ENCODE measurements at places on chromosomes 3 and 15.

GRCh38 chr15:89851673-89852341 lies 37.2 kb upstream of the ANPEP start:
- peak; percentile 67 for DNase-seq

DNA sequence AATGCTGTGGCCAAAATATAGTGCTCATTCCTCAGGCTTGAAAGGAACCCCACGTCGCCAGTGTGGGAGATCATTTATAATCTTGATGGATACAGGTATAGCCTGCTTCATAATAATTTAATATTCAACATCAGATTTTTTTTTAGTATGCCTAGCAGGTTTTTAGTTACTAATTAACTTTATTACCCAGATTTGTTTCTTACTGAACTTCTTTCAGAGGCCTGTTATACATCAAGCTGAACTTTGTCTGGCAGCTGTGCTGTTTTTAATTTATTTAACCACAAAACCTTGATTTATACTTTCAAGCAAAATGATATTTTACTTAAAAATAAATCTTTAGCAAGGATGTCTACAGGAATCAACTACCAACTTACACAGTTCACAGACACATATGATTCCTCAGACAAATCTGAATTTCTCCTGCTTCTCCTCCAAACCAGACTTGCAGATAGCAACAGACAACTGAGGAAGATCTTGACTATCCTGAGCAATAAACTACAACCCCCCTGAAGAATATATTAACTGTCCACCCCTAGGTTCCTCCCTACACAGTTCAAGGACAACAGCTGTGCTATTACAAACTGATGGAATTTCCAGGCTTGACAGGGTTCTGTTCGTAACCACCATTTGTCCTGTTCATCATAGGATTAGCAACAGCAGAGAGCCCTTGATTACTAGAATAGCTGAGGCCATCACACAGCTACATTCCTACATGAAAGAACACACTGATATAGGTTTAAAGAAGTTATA lies 610 bp downstream of the MAP4 start:
- DNase-seq = peak; percentile 15

DNA sequence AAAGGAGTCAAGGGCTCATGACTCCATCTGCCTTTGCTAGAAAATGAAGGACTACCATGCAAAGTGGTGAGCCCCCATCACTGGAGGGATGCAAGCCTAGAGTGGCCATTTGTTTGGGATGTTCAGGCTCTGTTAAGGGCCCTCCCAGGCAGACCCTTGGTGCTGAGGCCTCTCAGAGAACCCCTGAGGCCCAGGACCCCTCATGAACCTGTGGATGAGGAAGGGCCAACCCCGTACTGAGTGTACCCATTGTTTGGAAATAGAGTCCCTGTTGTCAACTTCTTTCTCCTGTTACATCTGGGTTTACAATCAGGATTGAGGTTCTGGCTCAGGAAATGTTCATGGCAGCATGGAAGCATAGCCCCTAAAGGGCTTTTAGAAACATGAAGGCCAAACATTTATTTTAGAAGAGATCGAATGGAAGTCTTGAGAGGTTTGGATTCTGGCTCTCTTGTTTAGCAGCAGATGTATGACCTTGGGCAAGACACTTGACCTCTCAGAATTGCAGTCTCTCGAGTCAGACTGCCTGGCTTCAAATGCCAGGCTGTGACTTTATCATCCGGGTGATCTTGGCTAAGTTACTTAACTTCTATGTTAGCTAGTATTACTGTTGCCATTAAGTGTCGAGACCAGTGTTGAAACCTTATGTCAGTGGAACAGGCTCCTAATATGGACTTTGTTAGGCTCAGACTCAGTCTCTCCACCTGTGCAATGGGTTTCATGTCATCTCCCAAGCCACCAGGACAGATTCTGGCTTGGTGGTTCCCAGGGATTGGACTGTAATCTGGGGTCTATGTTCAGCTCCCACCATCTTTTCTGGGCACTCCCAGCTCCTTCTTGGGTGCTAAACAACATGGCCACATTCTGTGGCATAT lies 12.4 kb downstream of the ITGA11 start:
- DNase-seq = no peak

GRCh38 chr15:98513428-98513986 lies 134.8 kb upstream of the IGF1R start:
- DNase-seq = no peak

DNA sequence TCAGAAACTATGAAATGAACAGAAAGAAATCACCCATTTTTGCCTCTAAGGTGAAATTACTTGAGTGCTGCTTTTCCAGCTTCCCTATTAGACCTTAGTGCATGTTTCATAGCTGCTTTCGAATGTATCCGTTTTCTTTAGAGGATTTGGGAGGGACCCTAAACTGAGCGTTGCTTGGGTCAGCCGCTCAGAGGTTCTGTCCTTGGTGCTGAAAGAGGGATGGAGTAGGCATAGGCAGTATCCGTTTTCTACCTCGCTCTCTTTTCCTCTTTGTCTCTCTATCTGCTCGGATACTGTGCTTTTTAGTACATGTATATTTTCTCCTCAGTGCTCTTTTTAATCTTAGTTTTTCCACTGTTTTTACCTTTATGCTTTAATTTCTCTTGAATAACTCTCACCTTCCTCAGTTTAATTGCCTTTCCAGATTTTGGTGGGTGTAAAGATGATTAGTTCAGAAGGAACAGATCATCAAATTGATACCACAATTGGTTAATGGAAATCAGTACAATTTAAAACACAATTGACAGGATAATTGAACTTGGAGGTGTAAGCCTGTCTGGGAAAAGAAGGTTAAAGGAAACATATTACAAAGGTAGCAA lies at the start of gene DRD3:
Gene DRD3, minus strand, starts transcription at position 283 of the 599 bp plus-strand sequence. CDS start 7,060 bp downstream, outside the sequence.
- DNase-seq = peak; percentile 1

- no peak for DNase-seq
Measured at GRCh38 chr15:83210619-83211018, 3.0 kb upstream of the HDGFL3 start.

DNA sequence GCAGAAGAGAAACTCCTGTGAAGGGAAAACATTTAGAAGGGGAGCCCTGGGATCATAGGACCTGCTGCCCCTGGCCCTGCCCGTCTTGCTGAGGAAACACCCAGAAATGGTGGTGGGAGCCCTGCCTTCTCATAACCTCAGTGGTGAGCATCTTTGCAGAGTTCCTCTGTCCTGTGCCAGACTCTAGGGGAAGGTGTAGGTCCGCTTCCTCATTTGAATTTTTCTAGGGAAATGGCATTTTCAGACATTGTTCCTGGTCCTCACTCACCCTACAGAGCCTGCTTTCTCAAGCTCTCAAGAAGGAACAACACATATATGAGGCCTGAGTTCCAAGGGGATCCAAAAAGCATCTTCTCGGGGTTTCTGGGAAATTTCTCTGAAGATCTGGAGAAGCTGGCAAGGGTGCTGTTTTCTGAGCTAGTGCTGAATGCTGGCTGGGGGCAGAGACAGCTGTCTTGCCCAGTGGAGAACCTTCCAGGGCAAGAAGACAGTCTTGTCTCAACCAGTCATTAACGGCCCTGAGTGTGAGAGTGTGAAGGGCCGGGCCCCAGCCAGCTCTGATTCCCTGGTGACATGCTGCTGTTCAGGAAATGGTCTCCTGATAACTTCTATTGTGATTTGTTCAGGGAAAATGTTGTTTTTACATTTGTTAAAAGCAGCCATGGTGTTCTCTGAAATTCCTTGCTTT lies 283.1 kb upstream of the LRRFIP2 start:
- DNase-seq = peak; percentile 44

DNA sequence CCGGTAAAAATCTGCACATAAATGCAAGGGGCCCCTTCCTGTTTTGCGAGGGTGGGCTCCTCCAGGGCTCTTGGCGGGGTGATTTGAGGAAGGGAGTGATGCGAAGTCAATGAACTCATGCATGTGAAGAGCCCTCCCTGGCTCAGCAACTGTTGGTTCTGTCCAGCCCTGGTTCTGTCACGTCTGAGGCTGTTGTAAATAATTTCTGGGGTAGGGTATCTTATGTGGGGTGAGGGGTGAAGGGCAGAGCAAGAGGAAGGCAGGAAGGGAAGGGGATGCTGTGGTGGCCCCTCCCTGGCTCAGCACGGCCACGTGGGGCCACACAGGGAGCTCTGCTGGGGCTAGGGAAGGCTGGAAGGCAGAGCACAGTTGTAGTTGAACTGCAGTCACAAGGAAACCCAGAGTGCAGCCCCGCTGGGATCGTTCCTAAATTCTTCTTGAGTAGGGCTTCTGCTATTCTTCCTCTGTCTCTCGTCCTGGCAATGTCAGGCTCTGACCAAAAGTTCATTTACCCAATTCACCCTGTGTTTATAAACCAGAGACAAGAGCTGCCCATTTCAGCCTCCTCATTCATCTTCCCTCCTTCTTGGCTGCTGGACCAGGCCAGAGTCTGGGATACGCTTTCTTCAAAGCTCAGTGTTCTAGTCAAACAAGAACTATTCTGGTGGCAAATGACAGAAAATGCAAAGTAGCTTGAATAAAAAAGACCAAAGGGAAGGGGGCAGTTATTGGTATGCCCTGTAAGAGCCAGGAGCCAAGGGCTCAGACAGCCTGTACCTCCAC lies 14.8 kb upstream of the TOPBP1 start:
- DNase-seq = no peak

DNA sequence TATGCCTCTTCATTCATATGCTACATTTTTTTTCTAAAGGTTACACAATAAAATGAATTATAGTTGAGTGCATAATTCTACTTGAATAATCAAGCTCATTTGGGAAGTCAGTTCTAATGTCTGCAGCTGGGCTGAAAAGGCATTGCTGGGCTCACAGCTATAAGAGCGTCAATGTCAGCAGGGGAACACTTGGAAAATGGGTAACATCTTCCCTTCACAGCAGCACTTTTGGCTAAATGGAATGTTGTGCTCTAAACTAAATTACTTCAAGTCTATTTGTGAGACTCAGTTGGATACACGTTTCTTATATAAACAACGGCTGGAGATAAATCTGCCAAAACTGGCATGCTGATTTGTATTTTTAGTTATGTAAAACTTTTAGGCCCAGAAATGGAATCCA lies 357.8 kb downstream of the TBL1XR1 start:
- no peak for DNase-seq
